ENCODE measurements at places on chromosomes 11 and 22.

- no peak for DNase-seq
These were observed 28.7 kb downstream of the RPL3 start for GRCh38 chr22:39290724-39291161.

DNA sequence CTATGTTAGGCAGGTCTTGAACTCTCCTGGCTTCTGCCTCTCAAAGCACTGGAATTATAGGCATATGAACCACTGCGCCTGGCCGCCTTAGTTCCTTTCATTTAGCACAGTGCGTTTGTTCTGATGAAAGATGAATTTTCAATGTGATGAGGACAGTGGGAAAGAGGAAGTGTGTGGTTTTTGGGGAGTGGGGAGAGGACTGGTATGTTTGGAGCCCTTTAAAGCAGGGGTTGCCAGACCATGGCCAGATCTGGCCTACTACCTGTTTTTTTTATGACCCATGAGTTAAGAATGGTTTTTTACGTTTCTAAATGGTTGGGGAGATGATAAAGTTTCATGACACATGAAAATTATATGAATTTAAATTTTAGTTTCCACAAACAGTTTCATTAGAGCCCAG lies 12.5 kb downstream of the ATXN10 start:
- DNase-seq: no peak

GRCh38 chr11:11965656-11966353 lies 42.6 kb downstream of the DKK3 start:
- DNase-seq: no peak

GRCh38 chr11:13316528-13316961 lies 39.0 kb downstream of the BMAL1 start:
- DNase-seq: no peak

DNA sequence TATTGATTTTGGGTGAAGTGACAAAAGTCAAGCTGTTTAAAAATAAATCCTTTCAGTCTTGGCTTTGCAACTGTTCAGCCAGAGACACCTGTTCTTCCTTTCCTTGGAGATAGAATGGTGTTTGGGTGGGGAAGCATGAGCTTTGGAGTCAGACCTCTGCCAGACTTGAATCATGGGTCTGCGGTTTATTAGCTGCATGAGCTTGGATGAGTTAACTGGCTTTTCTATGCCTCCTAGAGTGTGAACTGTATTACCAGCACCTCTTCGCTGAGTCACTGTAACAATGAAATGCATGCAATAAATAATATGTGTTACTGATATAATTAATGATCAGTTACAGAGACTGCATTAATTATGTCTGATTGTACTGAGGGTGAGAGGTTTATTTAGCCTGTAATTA lies 13.5 kb upstream of the MYEOV start:
- no peak for DNase-seq

- no peak for DNase-seq
These were observed 1873.4 kb downstream of the LRRC4C start for GRCh38 chr11:39586036-39586435.

DNA sequence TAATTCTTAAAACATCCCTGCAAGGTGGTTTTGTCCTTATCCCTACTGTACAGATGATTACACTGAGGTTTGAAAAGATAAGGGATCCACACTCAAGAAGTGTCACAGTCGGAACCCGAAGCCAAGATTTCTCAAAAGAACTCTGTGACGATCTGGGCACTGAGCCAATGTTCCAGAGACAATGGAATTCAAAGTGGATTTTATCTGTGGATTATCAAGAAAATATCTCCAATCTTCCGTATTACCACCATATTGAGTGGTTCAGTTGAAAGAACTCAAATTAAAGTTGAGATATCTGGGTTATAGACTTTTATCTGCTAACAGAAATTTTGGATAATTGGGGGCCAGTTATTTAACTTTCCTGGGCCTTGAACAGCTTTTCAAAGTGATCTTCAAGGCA lies 100.0 kb upstream of the GRAMD1B start:
- no peak for DNase-seq

DNA sequence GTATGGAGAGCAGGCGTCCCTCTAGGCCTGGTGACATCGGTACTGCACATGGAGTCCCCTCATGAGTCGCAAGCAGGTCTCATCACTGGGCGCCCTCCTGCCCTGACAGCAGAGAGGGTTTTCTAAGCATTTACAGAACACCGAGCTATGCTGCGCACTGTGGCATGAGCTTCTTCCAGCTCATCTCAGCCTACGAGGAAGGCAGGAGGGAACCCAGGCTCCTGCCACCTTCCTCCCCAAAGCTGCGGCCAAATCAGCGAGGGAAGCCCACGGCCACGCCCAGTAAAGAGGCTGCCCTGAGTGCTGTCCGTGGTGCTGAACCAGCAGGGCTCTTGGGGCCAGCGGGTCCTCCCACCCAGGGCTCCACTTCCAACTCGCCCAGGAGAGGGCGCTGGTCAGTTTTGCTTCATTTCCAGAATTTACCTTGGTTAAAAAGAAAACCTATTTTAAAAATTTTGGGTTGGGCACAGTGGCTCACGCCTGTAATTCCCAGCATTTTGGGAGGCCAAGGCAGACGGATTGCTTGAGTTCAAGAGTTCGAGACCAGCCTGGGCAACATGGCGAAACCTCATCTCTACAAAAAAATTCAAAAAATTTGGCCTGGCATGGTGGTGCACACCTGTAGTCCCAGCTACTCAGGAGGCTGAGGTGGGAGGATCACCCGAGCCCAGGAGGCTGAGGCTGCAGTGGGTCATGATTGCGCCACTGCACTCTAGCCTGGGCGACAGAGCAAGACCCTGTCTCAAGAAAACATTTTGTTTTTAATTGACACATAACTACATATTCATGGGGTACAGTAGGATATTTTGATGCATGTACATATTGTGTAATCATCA lies 34.2 kb downstream of the PHF21B start:
- peak; percentile 76 for DNase-seq

DNA sequence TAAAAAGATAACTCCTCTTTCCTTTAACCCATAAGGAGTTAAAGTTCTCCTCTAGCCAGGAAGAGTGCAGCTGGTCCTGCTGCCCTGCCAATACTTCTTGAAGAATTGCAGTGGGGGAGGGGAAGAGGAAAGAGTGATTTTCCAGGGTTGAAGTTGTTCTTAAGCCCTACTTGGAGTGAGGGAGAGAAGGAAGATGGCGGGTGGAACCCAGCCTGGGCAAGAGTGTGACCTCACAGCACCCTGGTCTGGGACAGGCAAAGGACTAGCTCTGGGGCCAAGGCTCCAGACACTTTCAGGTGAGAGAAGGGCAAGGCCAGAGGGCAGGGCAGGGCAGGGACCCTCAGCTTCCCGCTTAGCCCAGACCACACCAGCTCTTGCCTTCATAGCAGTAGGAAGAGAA lies 6.6 kb downstream of the TNKS1BP1 start:
- DNase-seq: no peak

DNA sequence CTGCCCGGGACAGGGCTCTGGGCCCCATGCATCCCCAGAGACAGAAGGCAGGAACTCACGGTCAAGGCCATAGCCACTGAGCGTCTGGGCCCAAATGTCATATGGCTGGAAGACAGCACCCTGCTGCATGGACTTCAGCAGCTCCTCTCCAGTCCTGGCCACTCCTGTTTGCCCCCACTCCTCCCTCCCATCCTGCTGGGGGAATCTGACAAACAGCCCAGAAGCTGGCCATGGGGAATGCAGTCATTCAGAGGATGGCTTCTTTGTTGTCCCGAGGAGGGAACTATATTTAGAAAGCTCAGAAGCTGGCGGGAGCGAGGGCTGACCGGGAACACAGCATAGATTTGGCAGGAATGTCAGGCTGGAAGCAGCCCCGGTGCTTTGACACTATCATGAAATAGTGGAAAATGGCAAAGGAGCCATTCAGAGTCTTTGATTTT lies 35.0 kb downstream of the DKK3 start:
- DNase-seq: peak; percentile 33

- DNase-seq: no peak
These were observed 1.0 kb upstream of the ATG2A start for GRCh38 chr11:64918017-64918416.

GRCh38 chr11:17063171-17064002 lies 14.1 kb downstream of the RPS13 start:
- DNase-seq: peak; percentile 74

- DNase-seq: no peak
These were observed 13.2 kb downstream of the GGT5 start for GRCh38 chr22:24231706-24232105.

DNA sequence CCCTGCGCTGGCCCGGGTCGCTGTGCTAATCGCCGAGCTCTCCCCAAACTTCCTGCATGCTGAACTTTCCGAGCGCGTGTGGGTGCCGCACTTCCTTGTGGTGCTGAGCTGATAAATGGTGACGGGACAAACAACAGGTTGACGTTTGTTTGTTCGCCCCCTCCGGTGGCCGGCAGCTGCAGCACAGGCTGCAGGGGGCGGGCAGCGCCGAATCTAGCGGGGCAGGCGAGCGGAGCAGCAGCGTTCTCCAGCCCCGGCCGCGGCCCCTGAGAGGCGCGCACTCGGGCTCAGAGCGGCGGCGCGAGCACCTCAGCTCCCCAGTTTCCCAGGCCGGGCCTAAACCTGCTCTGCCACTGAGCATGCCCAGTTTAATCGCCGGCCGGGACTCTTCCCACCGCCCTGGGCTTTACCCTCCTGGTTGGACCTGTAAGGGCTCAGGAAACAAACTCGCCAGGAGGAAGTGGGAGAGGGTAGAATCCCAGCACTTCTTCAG lies at the start of gene PDGFD:
PDGFD (minus strand) TSS at position 120 of the 493 bp plus-strand sequence.
- peak; percentile 37 for DNase-seq

GRCh38 chr11:74102321-74102720 lies 68.5 kb downstream of the C2CD3 start:
- DNase-seq: no peak

GRCh38 chr11:68008381-68009337 lies 1.5 kb upstream of the ALDH3B1 start:
- DNase-seq: no peak

DNA sequence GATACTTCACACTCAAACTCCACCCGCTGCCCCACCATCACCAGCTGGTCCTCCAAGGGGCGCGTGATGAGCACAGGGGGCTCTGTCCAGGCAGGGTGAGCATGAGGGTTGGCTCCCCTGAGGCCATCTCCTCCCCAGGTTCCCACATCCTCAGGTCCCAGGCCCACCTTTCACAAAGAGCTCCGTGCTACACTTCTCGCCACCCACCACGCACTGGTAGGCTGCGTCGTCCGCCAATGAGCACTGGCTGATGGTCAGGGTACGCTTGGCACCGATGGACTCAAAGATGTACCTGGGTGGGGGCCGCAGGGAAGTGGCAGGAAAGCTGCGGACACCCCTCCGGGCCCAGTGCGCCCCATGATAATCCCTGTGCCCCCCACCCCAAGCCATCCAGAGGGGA lies 9.6 kb downstream of the MYBPC3 start:
- no peak for DNase-seq

DNA sequence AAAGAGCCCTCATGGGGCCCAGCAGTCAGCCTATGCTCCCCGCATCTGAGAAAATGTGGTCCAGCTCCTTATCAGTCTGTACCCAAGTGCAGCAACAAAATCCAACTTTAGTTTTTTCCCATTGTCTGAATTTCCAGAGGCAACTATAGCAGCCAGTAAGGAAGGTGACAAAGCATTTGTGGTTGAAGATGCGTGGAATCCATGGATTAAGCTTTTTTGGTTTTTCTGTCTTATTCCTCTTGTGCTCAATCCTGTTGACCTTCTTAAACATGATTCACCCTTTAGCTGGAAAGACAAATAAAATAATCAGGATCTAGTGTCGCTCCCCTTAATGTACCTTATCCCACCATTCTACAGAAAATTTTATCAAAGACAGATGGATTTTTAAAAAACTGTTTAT lies 14.3 kb downstream of the GDPD4 start:
- no peak for DNase-seq
